Stimulated activated CD4-positive, alpha-beta T cell treated with anti-CD3 and anti-CD28 coated beads, Interleukin-15, amount 100 ng/mL, for 1 hour (primary cell): ENCODE measurements at places on chromosomes 11 and 22.

DNA sequence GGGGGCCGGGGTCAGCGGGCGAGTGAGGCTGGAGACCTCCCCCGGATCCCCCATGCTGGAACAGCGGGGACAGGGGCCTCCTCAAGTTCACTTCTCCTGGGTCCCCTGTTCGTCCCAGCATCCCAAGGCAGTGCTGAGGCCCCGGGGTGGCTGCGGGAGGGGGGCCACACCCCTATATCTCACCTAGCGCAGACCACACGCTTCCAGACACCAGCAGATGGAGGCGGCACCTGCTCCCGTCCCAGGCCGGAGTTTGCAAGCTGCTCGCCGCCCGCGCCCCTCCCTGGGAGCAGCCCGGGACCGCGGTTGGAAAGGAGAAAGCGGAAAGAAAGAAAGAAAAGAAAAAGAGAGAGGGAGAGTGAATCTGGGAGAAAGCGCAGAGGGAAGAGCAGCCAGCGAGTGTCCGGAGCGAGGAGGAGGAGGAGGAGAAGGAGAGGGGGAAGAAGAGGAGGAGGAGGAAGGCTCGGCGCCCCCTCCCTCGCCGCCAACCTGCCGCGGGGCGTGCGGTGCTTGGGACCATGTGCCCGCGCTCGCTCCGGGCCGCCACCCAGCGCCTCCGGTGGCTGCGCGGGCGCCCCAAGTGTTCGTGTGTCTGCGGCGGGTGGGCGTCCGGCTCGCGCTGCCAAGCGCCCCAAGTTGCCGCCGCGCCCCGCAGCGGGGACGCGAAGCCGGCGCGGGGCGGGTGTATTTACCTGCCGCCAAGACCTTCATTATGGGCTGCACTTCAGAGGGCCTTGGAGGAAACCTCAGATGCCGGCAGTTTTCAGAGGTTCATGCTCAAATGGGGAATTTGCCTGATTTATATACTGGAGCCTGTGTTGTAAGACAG lies at the start of gene LIF:
Gene LIF (minus strand): TSS at position 775 of the 829 bp plus-strand sequence. CDS start 64 bp downstream, at position 711.
- peak; percentile 51 for DNase-seq

- DNase-seq, result no peak
Observed at GRCh38 chr11:108766596-108767173, 101.8 kb downstream of the DDX10 start.

DNA sequence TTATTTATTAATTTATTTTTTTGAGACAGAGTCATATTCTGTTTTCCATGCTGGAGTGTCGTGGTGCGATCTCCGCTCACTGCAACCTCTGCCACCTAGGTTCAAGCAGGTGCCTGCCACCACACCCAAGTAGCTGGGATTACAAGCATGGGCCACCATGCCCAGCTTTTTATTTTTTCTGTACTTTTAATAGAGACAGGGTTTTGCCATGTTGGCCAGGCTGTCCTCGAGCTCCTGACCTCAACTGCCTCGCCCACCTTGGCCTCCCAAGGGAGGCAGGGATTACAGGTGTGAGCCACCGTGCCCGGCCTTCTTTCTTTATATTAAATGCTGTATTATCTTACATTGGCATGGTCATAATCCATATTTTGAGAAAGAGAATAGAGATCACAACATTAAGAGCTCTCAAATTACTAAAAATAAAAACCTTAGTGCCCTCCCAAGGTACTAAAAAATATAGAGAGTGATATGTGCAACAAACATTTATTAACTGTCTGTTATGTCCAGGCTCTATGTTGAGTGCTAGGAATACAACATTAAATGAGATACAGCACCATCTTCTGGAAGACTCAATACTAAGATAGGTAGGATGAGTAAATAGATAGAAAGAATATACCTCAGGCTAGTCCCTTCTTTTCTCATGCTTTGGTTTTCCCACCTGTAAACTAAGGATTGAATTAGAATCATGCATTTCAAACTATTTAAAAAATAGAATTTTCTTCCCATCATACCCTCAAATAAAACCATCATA lies 84.1 kb downstream of the BBOX1 start:
- no peak for DNase-seq

GRCh38 chr22:30309951-30310741 lies 16.6 kb downstream of the TBC1D10A start:
- no peak for DNase-seq

DNA sequence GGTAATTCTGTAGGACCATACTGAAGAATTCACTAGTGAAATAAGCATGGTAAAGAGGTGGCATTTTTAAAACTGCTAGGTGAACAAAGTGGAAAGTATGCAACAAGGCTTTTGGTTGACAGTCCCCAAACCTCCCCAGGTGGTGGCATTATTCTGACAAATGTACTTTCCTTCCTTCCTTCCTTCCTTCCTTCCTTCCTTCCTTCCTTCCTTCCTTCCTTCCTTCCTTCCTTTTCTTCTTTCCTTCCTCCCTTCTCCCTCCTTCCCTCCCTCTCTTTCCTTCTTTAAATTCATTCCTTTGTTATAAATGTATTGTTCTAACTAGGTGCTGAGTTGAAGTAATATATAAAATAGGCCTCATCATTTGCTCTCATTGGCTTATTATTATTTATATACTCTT lies 284.7 kb upstream of the ANO5 start:
- DNase-seq, result no peak

DNA sequence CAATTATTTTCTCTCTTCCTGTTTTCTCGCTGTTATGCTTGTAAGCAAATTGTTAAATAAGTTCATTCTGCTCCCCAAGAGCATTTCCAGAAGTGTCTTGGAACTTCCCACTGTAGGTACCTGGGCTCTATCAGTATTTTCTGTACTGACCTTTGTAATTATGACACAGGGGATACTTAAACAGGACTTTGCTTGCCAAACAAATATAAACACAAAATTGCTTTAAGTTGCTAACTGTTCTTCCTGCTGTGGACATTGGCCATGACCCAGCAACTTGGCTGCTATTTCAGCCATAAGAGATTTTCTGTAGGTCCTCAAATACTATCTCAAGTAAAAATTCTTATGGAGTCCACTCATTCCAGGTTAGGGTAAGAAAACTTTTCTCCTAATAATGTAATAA lies 30.1 kb downstream of the SYT9 start:
- DNase-seq, result no peak

GRCh38 chr22:39624501-39624821 lies 53.9 kb downstream of the CACNA1I start:
- no peak for DNase-seq

DNA sequence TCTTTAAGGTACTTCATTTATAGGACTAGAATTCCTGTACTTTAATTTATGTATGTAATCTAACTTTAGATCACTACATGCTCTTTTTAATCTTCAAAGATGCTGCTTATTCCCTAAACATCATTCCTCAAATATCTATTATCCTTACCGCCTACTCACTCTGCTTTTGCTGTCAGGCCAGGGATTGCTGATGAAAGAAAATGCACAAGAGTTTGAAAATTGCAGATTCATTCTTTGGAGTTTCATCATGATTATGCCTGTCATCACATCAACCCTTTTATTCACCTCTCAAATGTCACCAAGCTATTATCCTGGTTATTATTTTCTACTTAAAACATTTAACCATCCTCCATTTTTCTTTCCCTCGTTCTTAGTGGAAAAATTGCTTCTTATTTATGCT lies 802.7 kb downstream of the METTL15 start:
- no peak for DNase-seq

GRCh38 chr22:35308480-35309021 lies 8.9 kb downstream of the TOM1 start:
- DNase-seq, result no peak

DNA sequence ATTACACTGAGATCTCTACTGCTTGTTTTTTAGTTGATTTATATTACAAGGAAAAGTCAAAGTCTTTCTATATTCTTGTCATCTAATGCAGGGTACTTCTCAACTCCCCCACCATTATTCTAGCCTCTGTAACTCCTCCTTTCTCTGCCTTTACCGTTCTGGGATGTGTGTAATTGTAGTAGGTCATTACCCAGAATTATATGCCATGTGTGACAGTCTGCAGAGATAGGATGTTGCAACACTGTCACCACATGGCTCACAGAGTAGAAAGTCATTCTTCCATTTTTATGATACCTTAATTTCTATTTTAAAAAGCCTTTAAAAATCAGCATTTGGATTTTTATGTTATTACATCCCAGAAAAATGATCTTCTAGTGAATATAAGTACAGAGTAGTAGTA lies 32.7 kb downstream of the ZNF143 start:
- DNase-seq, result no peak

GRCh38 chr22:48957987-48958321 lies 869.7 kb downstream of the BRD1 start:
- no peak for DNase-seq

DNA sequence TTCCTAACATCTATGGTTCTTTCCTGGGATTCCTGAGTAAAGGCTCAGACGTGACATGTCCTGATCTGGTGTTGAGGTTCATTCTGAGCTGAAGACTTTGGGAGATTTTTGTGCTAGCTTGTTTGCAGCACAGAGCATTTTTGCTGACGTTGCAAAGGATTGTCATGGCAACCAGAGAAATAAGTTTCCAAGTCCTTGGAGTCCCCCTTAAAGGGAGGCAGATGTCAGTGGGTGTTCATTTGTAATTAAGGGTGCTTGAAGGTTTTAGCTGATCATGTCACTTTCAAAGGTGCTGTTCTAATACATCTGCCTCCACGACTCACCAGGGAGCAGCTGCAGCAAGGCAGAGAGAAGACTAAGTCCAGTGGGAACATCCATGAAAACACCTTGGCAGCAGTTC lies 5.4 kb upstream of the SYN3 start:
- DNase-seq, result no peak

GRCh38 chr11:102111011-102111786 lies 952 bp downstream of the YAP1 start:
- DNase-seq, result no peak

GRCh38 chr22:37126383-37126782 lies 16.9 kb upstream of the TMPRSS6 start:
- DNase-seq, result no peak

- peak; percentile 61 for DNase-seq
Observed at GRCh38 chr11:123577081-123577598, 77.3 kb downstream of the SCN3B start.

GRCh38 chr11:105910095-105910715 lies 111.8 kb downstream of the MSANTD4 start:
- no peak for DNase-seq

GRCh38 chr11:34044664-34045485 lies 6.7 kb upstream of the CAPRIN1 start:
- DNase-seq, result no peak

DNA sequence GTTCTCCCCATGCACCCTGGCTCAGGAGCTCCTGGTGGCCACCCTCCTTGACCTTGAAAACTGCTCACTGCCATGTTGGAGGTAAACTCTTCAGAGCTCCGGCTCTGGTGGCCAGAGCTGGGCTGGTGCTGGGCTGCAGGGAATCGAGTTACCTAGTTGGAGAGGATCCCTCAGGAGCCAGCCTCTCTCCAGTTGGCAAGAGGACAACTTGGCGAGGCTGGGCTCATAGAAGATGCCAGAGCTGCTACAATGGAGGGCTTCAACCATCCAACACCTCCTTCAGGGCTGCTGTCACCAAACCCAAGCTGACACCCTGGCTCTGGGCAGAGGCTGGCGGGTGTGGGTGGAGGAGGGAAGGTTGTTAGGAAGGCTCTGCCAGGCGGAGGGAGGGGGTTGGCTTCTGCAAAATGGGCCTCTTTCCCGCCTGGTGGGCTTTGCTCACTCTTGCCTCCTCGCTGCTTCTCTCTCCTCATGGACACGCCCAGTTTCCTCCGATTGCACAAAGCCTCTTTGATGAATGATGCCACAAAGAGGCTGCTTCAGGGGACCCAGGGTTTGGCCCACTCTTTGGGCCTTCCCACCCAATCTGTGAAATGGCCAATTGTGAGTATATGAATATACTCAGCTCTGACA lies 53.1 kb downstream of the THAP12 start:
- no peak for DNase-seq

DNA sequence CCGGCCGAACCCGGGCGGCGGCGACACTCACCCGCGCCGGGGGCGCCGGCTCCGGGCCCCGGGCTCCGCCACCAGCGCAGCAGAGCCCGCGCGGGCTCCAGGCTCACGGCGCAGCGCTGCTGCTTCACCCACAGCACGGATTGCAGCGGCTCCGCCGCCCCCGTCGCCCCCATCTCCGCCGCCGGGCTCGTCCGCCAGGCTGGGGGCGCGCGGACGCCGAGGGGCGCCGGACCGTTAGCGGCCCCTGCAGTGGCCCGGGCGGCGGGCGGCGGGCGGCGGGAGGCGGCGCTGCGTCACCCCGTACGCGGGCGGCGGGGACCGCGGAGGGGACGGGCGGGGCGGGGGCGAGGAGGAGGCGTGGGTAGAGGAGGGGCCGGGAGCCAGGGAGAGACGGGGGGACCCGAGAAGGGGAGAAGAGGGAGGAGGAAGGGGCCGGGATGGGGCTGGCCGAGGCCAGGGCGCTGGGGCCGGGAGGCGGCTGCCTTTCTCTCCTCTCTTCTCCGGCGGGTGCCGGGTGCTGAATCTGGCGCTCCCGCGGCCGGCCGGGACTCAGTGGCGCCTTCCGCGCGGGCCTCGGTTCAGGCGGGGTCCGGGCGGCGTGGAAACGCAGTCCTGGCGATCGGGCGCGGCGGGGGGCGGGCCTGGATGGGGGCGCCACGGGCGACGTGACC lies at the start of gene CERK:
Gene CERK (minus strand): TSS at position 277 of the 671 bp plus-strand sequence. CDS start 104 bp downstream, at position 173.
- DNase-seq, result peak; percentile 57
